ENCODE measurements at places on chromosomes 4 and X.

GRCh38 chr4:24747234-24747975 is 48.0 kb upstream of the SOD3 start:
- no peak for DNase-seq

GRCh38 chr4:10164877-10165283 is 48.3 kb upstream of the WDR1 start:
- no peak for DNase-seq

DNA sequence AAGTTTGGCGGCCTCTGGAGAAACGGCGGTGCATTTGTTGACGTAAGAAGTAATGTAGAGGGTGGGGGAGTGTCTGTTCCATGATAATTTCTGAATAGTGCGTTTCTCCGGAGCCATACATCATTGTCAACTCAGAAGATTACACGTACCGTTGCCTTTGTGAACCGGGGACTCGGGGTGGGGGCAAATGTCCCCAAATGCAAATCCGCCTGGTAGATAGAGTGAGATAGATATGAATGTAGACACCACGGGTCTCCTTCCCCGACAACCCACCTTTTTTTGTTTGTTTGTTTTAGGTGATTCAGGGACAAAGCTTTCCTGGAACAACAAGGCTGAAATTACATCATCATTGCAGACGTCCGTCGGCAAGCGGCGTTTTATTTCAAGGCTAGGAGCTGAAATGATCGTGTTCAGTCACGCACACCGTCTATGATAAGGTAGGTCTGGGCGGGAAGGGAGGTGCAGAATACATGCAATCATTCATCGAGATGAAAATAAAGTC is 96.0 kb upstream of the PPP2R3B start:
- DNase-seq, result no peak

GRCh38 chr4:93086356-93086755 is 742.2 kb upstream of the ATOH1 start:
- no peak for DNase-seq

GRCh38 chr4:169758401-169758962 is 738 bp upstream of the HPF1 start:
- DNase-seq, result no peak

- DNase-seq, result no peak
Observed at GRCh38 chrX:69258893-69259292, 93.6 kb upstream of the PJA1 start.

DNA sequence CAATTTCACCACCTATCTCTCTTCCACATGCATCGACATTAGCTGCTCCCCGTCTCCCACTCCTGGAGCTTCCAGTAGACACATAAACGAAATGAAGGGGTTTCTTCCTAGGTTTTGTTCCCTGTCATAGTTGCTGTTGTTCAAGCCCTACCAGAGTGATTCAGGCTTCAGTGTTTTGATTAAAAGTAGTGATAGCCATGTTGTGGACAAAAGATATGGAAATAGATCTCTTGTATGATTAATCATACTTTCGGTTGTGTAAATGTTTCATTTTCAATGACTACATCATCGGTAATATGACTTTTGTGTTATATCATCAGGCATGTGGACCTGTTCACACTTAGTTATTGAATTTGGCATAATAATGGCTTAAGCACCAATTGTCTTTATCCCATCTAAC is 96.5 kb upstream of the KLF3 start:
- DNase-seq, result no peak

DNA sequence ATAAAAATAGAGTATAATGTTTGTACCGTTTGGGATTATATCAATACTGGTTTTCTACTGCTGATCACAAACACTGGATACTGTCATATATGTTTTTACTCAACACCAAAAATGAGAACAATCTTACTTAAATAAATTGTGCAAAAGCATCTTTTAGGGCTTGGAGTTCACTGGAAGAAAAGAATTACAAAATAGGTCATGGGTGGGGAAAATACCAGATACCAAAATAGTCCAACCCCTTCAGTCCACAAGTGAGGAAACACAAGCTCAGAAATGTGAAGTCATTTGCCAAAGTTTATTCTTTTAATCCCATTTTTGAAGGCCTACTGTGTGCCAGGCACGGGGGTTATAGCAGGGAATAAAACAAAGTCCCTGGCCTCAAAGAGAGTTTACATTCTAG is 64.4 kb downstream of the ADGRG2 start:
- no peak for DNase-seq

DNA sequence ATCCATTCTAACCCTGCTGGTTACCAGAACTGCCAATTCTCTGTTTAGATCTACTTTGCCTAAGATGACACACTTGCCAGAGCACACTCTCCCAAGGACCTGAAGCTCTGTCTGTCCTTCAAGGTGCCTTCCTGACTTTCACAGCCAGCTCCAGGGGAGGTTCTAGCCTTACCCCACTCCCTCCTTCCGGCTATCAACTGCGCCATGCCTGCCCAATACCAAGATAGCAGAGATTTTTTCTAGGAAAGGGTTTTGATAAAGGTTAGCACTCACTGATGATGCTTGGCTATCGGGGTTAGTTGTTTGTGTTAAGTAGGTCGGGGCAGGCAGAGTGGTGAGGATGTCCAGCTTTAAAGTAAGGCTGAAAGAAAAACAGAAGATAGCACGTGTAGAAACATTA is 14.3 kb downstream of the ALPK1 start:
- no peak for DNase-seq

DNA sequence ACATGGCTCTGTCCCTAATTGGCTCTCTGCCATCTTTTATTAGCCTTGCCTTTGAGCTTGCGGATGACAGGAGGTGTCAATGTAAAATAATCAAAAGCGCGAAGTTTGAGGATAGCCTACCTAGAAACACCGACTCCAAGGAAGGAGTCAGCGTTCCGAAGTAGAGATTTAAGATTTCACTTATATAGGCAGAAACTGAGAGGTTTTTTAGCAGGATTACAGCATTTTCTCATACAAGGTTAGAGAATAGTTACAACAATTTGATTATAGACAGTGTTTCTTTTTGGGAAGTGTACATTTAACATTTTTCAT is 499 bp upstream of the NFXL1 start:
- no peak for DNase-seq

DNA sequence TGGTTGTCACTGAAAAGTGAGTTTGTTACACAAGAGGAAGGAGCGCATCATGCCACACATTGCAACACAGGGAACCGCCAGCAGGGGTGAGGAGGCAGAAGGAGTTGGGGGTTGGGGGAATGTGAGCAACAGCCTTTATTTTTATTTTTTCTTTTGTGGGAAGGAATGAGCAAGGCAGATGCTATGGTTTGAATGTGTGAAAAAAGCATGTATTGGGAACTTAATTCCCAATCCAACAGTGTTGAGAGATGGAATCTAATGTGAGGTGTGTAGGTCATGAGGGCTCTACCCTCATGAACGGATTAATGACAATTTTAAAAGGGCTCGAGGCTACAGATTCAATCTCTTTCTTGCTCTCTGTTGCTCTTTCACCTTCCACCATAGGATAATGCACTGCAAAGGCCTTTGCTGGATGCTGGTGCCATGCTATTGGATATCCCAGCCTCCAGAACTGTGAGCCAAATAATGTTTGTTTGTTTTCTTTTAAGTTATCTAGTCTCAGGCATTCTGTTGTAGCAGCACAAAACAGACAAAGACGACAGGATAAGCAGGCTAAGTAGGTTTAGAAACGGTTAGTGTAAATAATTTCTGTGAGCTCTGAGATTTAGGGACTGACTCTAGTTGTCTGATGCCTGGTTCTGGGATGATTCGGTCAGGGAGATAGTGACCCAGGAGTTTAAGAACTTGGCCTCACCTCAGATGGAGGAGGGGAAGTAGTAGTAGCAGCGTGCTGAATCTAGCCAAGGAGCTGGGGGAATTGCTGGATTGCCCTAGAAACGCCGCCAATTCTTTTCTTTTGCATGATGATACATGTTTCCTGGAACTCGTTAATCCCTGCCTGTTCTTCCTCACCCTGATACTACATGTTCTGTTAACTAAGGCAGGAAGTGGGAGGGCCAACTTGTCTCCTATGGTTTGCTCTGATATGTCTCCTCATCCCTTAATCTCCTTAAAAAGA is 156.6 kb upstream of the CTSO start:
- no peak for DNase-seq

- no peak for DNase-seq
Observed at GRCh38 chr4:148288448-148288847, 153.8 kb downstream of the NR3C2 start.

GRCh38 chrX:139518475-139518874 is 12.1 kb upstream of the F9 start:
- no peak for DNase-seq

DNA sequence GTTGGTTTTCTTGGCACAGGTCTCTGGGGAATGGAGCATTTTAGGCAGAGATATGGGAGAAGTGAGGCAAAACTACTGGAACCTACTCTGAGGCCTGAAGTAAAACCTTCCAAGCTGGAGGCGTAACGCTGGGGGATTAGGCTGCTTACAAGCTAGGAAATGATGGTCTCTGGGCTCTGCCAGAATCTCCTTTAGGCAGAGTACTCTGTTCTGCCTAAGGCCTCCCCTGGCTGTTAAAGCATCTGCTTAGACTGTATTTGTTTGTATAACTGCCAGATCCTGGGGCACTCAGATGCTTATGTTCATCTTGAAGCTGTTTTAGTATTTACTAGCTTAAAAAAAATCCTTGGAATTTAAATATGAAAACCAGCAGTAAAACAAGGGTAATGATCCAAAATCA is 822.2 kb downstream of the RPA4 start:
- no peak for DNase-seq

GRCh38 chr4:90181644-90182043 is 54.5 kb downstream of the CCSER1 start:
- no peak for DNase-seq

- DNase-seq, result no peak
Observed at GRCh38 chrX:156005144-156005543, 7.6 kb downstream of the IL9R start.

DNA sequence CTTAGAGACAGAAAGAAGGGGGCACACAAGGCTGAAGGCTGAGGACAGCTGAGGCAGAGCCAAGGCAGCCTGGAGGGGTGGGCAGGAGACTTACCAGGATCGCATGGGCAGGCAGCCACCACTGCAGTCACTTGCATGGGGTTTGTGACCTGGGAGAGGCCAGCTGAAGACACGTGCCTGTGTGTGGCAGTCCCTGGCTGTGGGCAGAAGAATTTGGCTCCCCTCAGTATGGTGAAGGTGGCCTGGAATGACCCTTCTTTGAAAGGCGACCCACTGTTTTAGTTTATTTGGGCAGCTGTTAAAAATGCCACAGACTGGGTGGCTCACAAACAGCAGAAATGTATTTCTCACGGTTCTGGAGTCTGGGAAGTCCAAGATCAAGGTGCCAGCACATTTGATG is 22.1 kb upstream of the SLC34A2 start:
- no peak for DNase-seq

Measured in epithelial cell of proximal tubule (primary cell).